ENCODE measurements at places on chromosomes 7 and 10.

GRCh38 chr7:50649259-50649885 lies 84.2 kb upstream of the DDC start:
- DNase-seq = no peak

DNA sequence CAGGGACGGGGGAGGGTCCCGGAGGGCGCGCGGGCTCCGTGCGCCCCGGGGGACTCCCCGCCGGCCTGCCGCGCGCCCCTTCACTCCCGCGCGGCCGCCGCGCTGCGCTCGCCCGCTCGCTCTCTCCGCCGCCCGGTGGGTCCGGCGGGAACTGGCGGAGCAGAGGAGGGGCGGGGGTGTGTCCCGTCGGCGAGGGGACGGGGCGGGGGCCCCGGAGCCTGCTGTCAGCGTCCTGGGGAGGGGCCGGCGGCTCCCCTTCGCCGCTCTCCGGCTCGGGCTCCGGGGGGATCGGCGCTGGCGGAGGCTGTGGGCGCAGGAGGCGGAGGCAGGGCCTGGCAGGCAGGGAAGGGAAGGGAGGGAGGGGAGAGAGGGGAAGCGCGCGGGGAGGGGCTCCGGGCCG lies at the start of gene SH3PXD2A:
TSS of gene SH3PXD2A (minus strand) at position 153 of the 400 bp plus-strand sequence. CDS start 310 bp downstream, outside the sequence.
- DNase-seq = no peak

DNA sequence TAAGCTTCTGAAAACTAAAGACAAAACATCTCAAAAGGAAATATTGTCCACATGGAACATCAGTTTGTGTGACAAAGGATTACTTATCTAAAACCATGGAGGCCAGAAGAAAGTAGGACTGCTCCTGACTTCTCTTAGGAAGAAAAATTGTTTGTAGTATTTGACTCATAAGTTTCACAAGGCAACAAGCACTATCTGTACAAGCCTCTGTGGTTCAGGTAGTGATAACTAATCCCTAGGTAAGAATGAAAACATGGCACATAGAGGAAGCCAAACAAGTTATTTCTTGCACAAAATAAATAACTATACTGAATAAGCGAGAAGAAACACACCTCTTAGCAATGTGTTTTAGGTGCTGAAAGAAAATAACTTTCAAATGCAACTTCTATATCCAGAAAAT lies 30.3 kb downstream of the TFPI2 start:
- no peak for DNase-seq

- no peak for DNase-seq
Measured at GRCh38 chr10:111821871-111822270, 361.7 kb downstream of the GPAM start.

DNA sequence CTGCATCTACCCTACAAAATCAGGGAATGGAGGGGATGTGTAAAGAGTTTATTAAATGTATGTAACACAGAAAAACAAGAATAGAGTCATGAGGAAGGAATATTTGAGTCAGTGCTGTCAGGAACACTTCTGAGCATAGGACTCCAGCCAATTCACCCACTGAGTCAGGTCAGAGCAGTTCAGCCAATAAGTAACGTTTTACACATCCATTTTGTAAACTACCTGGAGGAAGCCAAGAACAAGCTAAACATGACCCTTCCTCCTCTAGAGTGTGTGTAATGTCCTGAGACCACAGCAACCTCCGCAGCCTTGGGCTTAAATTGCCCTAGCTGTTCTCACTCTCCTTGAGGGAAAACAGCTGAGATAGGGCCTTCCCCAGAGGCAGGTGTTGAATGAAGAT lies 691.5 kb upstream of the LRRN3 start:
- no peak for DNase-seq

GRCh38 chr7:29196191-29196590 lies 1.6 kb downstream of the CHN2 start:
- DNase-seq = peak; percentile 46

DNA sequence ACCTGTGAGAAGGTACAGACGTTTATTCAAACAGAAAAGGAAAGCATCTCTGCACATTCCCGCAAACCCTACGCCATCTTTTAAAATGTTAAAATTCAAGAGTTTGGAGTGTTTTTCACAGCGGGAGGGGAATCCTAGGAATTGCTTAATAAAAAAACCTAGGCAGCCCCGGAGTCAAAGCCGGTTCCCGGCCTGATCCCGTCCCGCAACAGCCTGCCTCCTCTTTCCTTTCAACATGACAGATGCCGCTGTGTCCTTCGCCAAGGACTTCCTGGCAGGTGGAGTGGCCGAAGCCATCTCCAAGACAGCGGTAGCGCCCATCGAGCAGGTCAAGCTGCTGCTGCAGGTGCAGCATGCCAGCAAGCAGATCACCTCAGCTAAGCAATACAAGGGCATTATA lies 123.0 kb upstream of the VSTM2A start:
- DNase-seq = no peak

DNA sequence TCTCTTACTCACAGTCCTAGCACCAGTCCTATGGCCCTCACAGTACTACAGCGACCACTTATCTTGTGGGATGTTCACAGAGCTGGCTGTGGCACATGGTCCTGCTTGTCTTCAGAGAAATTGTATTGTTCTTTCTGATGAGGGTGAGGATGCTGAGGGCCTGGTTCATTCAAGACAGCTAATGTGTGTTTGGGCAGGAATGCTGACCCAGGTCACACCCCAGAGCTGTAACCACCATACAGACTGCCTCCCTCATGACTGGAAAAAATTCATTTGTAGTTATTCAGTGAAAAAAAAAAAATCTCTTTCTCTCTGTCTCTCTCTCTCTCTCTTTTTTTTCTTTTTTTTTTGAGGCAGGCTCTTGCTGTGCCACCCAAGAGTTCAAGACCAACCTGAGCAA lies 83.5 kb downstream of the KLF6 start:
- no peak for DNase-seq

DNA sequence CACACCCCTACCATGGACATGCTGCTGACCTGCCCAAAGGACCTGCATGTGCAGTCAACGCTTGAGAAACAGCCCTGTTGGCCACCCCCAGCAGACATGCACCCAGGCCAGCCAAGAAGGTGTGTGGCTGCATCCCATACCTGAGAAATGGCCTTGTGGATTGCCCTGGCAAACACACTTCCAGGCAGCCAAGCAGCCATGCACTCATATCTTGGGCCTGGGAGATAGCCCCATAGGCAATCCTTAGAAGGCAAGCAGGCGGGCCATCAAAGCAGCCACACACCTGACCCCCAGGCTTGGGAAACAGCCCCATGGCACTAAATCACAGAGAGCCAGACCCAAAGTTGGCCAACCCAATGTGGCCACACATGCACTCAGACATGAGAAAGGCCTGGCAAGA lies 4.9 kb upstream of the AKR1B1 start:
- DNase-seq = no peak

- no peak for DNase-seq
Measured at GRCh38 chr7:128890306-128891109, 20.0 kb downstream of the KCP start.

DNA sequence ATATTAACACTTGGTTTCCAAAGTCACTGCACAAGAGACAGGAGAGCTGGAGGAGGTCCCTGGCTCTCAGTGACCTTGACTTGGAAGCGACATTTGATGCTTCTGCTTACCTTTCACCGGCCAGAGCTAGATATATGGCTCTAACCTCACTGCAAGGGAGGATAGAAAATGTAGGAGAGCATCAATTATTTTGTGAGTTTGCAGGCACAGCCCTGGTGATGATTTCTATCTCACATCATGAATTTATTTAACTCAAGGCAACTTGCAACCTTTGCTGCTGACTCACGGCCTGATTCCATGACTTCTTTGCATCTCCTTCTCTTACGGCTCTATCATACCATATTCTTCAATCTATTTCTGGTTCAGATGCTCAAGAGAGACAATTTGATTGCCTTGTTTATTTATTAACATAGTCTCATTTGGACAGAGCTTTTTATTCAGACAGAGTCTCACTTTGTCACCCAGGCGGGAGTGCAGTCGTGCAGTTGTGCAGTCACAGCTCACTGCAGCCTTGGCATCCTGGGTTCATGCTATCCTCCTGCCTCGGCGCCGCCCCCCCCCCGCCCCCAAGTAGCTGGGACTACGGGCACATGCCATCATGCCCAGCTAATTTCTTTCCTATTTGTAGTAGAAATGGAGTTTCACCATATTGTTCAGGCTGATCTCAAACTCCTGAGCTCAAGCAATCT lies 196.0 kb downstream of the REEP3 start:
- no peak for DNase-seq

- DNase-seq = no peak
Measured at GRCh38 chr10:29482591-29483431, 152.0 kb downstream of the SVIL start.

- no peak for DNase-seq
Measured at GRCh38 chr7:45173596-45174327, 16.2 kb downstream of the RAMP3 start.

DNA sequence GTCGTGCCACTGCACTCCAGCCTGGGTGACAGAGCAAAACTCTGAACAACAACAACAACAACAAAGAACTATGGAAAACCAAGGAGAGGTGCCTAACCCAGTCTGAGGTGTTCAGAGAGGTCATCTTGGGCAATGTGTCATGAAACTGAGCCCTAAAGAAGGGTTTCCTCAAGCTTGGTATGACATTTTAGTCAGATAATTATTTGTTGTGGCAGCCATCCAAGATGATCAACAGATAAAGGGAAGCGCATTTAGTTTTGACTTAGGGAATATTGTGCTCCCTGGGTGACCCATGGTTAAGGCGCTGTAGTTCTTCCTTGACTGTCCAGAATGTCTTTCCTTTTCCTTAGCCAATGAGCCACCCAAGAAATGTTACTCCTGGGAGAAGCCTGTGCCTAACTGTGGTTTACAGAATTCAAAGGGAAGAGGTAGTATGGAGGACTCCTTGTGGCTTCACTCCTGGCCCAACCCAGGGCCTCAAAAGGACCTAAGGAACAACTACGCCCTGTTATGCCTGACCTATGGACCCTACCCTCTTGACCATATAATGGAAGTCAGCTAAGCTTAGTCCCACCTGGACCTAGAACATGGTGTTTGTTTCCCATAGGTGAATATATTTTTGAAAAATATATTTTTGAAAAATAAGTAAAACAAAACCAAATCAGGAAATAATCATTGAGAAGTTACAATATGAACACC lies 42.4 kb downstream of the TPST1 start:
- DNase-seq = no peak
